Endodermal cell (in vitro differentiated cells): ENCODE measurements at places on chromosomes 5 and 9.

- peak; percentile 95 for DNase-seq
Measured at GRCh38 chr9:114098021-114098935, 814 bp downstream of the KIF12 start.

DNA sequence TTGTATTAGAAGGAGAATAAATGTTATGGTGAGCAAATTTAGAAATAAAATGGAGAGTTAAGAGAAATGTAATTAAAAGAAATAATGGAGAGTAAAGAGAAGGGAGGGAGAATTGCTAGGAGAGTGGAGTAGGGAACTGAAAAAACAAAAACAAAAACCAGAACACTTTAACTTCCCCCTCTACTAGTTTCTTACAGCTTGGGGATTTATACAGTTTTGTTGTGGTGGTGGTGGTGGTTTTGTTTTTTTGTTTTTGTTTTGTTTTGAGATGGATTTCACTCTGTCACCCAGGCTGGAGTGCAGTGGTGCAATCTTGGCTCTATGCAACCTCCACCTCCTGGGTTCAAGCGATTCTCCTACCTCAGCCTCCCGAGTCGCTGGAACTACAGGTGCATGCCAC lies 322.4 kb downstream of the TMEM167A start:
- no peak for DNase-seq

DNA sequence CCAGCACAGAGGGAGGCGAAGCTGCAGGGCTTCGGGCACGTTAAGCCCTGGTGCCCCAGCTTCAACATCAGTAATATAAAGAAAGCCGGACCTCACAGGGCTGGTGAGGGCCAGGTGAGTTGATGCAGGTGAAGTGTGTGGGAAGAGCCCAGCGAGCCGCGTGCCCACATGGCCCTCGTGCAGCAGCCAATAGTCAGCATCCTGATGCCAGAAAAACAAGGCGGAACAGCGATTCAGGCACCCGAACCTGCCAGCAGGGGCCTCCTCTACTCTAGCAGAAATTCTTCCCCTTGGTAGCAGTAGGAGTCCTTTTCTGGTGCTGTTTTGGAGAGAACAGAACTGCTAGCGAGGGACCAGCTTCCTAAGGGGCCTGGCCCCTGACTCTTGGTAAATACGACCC lies 7.8 kb downstream of the MED10 start:
- DNase-seq = peak; percentile 45

DNA sequence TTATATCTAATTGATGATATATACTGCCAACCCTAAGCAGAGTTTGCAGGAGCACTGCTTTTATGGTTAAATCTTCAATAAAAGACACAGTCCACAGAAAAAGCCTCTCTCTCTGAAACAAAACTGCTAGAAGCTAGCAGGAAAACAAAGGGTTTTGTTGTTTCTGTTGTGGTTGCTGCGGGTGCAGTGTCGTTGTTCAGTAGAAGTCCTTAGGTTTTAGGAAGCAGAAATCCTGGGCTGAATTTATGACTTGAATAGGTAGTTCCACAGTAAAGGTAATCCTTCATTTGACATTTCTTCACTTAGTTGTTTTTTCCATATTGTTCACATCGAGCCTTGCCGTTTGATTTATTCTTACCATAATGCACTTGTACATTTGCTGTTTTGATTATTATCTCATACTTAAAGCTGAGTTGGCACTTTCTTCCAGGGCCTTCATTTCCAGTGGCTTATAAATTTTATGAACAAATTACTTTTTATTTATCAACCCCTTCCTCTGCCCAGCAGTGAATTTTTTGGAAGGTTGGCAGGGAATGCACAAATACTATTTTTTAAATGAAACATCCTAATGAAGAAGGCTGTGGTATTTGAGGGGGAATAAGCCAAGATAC lies 209.6 kb upstream of the SLC30A5 start:
- DNase-seq = no peak

GRCh38 chr5:112480501-112480900 lies 61.4 kb upstream of the EPB41L4A start:
- DNase-seq = no peak

GRCh38 chr5:181261320-181262049 lies 542 bp upstream of the TRIM52 start:
- peak; percentile 90 for DNase-seq

DNA sequence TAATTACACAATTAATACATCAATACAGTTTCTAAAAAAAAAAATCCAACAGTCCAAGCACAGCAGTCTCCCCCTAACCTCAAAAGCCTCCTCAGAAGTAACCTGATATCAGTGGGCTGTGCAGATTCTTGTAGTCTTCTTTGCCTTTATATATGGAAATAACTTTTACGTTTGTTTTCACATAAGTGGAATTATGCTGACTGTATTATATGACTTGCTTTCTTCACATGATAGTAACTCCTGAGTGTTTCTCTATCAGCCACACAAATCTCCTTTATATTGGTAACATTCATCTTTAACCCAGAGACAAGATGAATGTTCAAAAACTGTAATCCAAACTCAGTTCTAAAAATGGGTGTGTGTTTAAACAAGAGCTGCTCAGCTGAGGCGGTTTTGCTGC lies 71.9 kb upstream of the FANCC start:
- DNase-seq = no peak

- DNase-seq = no peak
Measured at GRCh38 chr5:82734347-82734746, 342.8 kb downstream of the TMEM167A start.

- DNase-seq = no peak
Measured at GRCh38 chr9:2053883-2054845, 39.0 kb downstream of the SMARCA2 start.

DNA sequence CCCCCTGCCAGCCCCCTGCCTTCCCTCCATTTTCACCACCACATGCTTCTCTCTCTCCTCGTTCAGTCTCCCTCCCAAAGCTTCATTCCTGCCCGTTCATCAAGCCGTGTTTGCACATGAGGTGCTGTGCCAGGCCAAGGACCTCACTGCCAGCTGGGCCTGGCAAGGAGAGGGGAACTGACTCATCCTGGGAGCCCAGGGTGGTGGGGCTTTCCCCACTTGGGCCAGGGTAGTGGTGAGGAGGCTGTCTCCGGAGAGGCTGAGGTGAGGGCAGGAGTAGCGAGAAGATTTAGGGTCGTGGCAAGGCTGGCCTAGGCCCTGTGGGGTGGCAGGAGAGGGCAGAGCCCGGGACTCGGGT lies 30.4 kb upstream of the NOTCH1 start:
- DNase-seq = no peak

DNA sequence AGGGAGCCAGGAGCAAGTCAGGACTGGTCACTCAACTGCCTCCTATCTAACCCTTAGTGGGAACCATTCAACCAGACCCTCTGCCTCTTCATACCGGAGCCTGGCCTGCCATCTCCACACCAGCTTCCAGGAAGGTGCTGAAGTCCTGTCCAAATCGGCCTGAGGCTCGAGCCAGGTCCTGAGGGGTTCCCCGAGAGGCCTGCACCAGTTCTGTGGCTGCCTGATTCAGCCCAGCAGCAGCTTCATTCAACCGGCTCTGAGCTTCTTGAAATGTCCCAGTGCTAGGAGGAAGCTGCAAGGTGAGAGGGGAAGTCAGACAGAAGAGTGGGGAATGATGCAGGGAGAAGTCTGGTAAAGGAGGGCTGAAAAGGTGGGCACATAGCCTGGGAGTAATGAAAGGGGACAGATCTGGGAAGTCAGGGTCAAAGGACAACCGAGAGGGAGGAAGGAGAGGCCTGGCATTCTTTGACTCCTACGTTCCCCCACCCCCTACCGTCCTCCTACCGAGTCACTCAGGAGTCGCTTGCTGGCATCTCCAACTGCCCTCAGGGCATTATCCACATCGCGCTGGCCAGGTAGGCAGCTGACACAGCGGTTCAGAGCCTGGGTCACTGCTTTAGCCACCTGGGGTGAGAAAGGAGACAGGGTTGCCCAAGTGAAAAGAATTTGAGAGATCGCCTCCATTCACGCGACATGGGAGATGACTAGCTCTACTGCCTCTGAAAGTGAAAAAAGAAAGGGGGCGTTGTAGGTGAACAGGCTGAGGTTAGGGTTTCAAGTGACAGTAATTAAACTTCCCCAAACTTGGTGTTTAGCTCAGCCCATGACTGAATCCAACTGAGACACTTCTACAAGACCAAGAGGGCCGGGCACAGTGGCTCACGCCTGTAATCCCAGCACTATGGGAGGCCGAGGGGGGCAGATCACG lies 20.2 kb downstream of the TLN1 start:
- DNase-seq = no peak

DNA sequence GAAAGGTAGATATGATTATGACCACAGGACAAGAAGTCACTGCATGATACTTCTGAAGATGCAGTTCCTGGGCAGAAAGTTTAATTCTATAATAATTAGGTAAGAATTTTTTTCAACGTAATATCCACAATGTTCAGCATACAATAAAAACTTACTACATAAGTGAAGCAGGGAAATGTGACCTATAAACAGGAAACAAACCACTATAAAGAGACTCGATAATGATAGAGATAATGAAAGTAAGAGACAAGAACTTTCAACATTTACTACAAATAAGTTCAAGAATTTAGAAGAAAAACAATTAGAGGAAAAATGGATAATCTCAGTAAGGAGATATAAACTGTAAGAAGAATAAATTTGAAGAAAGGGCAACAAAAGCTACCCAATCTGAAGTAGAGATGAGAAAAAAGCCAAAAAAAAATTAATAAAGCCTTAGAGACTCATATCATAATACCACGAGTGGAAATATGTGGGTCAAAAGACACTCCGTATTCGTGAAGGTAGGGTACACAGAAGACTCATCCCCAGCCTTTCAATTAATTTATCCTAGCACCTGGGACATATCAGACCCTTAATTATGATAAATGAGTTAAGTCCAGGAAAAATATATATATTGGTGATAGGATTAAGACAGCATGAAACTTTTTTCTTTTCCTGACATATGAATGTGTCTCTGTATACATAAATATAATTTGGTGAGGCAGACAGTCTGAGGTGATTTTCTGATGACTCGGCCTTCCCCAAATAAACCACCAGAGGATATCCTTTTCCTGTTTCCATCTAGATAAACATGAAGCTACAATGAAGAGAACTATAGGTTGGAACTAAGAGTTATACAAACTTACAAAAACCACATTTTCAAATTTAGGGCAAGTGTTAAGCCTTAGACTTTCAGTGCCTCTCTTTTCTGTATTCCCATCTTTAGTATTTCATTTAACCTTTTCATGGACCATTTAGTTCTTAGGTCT lies 120.4 kb downstream of the RAPGEF6 start:
- no peak for DNase-seq

- no peak for DNase-seq
Measured at GRCh38 chr9:35561468-35562261, 43.4 kb upstream of the TESK1 start.

- no peak for DNase-seq
Measured at GRCh38 chr9:8261737-8262136, 462.2 kb upstream of the DMAC1 start.

- DNase-seq = no peak
Measured at GRCh38 chr9:136147890-136148714, 29.4 kb upstream of the TMEM250 start.

DNA sequence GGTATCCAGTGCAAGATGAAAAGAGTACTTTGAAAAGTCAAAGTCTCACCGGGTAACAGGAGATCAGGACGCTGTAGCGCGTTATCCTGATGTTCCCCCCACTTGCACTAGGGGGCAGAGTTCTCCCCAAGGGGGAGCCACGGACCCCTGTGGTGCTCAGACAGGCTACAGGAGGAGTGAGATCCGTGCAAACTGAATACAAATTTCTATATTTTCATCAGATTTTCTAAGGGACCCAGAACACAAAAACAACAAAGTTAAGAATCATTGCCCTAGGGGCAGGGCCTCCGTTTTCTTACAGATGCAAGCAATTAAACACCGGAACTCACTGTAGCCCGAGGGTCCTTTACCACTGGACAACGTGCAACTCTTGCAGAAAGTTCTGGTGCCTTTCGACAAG lies 2.0 kb downstream of the MYO10 start:
- DNase-seq = peak; percentile 94

DNA sequence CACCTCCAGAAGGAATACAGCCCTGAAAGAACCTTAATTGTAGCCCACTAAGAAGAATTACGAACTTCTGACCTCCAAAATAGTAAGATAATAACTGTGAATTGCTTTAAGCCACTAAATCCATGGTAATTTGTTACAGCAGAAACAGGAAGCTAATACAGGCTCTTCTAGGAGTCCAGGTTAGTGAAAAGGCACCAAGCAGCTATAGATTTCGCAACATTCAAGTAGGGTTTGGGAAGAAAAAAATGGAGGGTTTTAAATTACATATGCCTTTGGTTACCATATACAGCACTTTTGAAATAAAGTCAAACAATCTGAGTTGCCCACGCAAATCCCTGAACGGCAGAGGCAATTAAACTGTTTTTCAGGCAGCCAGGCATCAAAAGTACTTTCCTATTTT lies 1.7 kb upstream of the ACTL7A start:
- DNase-seq = no peak

DNA sequence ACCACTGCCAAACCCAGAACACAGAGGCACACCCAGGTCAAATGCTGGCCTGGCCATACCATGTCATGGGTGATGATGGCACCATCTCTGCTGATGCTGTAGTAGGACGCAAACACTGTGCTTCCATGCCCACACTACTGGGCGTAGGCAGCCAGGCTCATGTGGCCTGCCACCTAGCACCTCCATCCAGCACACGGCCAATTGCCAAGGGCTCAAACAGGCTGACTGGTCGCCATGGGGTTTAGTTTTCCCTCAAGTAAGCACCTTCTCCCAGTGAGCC lies 39.4 kb downstream of the BICD2 start:
- no peak for DNase-seq

DNA sequence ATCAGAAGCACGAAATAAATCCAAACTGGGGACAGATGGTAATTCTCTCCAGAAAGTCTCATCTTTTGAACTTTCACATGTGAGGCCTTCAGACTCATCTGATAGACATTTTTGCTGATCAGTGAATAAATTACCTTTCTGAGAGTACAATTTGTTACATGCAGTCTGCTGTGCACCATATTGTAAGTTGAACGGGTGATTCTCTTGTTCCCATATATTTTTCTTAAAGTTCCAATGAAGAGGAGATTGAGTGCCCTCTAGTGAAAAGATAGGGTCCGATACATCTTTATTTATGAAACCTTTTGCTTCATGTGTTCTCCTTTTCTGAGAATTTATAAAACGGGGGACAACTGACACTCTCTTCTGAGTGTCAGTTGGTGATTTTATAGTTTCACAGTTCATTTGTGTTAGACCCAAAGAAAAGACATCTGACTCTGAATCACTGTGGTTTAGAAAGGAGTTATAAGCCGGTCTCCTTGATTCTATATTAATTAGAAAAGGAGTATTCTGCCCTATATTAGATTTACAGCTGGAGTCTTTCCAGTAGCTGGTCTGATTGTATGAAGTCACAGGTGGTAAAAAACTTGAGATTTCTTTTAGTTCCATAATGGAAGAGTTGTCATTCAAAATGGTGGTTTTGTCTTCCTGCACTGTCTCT lies 30.4 kb downstream of the GNG10 start:
- DNase-seq = no peak

DNA sequence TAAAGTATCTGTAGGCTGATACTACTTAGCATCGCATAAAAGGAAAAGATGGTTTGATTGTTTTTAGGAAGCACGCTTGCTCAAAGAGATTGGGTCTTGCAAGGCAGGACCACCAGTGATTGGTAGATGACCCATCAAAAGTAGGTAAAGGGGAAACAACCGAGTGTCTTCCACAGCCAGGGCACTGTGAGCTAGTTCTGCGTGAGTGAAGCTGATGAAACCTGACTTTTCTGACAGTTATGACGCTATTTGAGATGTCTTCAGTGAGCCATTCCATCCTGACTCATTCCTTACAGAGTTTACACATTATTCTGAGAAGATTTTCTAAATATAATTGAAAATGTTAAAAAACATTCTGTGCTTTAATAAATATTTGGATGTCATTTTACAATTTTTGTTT lies 49.7 kb downstream of the BASP1 start:
- DNase-seq = no peak
